Natural killer cell treated with Interleukin-12 subunit alpha and Interleukin-12 subunit beta and Interleukin-15 and Interleukin-18, amount 100 ng/mL, for 72 hours (primary cell): ENCODE measurements at places on chromosomes 5 and 9. TPM values are rescaled to one million over a fixed set of nuclear protein-coding genes. Genes with fewer than 3 reads are reported as not detected.

Gene TAF1L
- not detected for total RNA-seq

Gene NEUROG1
- not detected for total RNA-seq

- DNase-seq: no peak
These were observed 32.1 kb upstream of the RNF130 start for GRCh38 chr5:180103487-180104167.

DNA sequence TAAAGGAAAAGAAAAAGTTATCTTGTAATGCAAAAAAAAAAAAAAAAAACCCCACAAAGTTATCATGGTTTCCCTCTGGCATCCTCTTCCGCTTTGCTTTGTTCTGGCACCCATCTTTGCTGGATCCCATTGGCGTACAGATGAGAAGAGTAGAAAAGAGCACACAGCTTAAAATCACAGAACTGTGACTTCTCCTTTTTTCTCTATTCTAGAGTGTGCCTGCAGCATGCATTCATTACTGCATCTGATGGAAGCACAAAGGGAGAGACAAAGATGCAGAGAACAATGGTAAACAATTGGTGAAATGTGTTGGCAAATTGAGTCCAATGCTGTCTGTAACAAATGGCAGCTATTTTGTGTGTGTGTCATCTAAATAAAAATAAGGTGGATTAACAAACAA, 440.8 kb upstream of the PIK3R1 start:
- DNase-seq: no peak

DNA sequence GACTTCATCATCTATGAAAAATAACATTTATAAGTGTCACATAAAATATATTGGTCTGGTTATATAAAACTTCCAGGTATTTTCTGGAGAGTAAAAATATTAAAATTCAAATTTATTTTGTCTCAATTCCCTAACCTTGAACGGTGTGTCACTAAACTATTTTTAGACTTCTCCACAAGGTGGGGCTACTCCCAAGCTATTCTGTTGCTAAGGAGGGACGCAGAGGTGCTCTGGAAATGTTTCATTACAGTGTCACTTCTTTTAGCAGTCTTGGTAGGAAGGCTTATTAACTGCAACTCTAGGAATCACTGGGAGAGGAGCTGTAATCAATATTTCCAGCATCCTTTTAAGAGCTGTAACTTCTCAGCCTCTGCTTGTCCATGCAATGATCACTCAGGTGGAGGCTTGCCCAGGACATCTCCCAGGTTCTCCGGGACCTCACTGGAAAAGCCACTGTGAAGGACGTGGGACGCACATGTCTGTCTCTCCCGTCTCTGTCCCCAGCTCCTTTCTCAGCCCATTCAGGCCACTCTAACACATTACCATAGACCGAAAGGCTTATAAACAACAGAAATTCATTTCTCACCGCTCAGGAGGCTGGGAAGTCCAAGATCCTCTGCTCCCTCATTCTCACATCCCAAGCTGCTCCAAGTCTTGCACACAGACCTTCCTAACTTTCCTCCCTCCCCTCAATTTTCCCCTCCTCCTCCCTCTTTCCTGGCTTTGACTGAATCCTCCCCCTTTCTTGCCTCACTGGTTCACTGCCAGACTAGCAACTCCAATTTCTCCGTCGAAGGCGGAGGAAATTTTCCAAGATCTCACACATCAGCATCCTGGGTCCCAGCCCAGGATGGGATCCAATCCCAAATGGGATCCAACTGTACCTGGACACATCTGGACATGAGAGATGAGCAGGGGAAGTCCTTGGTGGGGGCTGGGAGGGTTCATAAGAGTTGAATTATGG, 32.7 kb upstream of the DNAH5 start:
- no peak for DNase-seq
